Astrocyte (in vitro differentiated cells and primary cell): ENCODE measurements at places on chromosomes 5 and 9. TPM values are rescaled to one million over a fixed set of nuclear protein-coding genes. Genes with fewer than 3 reads are reported as not detected.

RASEF gene
- total RNA-seq: 0.72 and 0.91 TPM in 2 replicates

GRCh38 chr5:175814691-175815090, 56.7 kb upstream of the CPLX2 start:
- no peak overlapping the region for H3K4me3 ChIP-seq
- no peak overlapping the region for H3K27ac ChIP-seq
- DNase-seq: peak; percentile 67
- H3K4me1 ChIP-seq: peaks cover 16% of the 10 kb centered on the region

- H3K36me3 ChIP-seq: no peaks in the 10 kb centered on the region
- DNase-seq: no peak
- no peak overlapping the region for H3K27ac ChIP-seq
These were observed 28.3 kb upstream of the FRMPD1 start for GRCh38 chr9:37622462-37622861.

FEM1C gene
- 20.6 and 22.9 TPM in 2 replicates for total RNA-seq

DNA sequence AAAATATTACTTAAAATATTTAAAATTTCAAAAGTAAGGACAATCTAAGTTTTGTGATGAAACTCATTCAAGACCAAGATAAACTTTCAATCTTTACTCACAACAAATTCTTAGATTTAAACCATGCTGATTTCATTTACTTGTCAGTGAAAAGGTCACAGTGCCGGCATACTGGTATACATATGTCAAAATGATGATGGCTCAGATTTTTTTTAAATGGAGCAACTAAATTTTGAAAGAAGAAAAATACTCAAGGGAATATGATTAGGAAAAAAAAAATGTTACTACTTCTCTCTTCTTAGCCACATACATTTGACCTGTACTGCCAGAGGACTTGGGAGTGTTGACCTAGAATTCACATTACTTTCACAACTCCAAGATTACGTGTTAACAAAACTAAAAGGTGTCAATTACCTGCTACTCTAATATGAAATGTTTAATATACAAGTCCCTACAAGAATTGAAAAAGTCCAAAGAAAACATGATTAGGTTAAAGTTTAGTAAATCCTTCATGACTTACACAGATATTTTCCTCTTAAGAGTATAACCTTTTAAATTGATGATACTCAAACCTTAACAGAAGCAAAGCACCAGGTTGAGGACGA, 4.6 kb downstream of the EFNA5 start:
- H3K36me3 ChIP-seq: no peaks in the 10 kb centered on the region
- peaks cover 4% of the 10 kb centered on the region for H3K27me3 ChIP-seq
- no peak for DNase-seq
- no peak overlapping the region for H3K4me3 ChIP-seq

DNA sequence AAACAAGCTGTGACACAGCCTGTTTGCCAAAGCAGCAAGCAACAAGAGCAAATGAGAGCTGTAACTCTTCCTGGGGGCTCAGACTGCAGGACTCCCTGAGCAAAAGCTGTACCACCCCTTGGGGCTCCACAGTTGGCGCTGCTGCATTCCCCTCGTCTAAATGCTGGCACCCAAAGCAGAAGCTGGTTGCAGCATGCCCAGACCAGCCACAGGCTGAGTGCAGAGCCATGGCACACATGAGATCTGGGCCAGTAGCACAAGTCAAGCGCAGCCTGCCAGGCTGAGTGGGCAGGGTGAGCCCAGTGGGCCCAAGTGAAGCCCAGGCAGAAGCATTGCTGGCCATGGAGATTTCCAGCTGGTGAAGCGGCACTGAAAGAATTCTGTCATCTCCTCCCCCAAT, 157.3 kb upstream of the GRAMD2B start:
- H3K27me3 ChIP-seq: no peaks in the 10 kb centered on the region
- H3K36me3 ChIP-seq: no peaks in the 10 kb centered on the region
- H3K27ac ChIP-seq: no peak overlapping the region
- no peak overlapping the region for H3K4me3 ChIP-seq

GRCh38 chr9:28916348-28916747, 1343.1 kb upstream of the C9orf72 start:
- no peak for DNase-seq
- H3K27ac ChIP-seq: no peak overlapping the region
- no peaks in the 10 kb centered on the region for H3K4me1 ChIP-seq
- no peaks in the 10 kb centered on the region for H3K36me3 ChIP-seq
- H3K4me3 ChIP-seq: no peak overlapping the region

GTF3C4 gene
- total RNA-seq: 27.3 and 27.9 TPM in 2 replicates

HACD4 gene
- total RNA-seq: 1.9 and 2.1 TPM in 2 replicates

DNA sequence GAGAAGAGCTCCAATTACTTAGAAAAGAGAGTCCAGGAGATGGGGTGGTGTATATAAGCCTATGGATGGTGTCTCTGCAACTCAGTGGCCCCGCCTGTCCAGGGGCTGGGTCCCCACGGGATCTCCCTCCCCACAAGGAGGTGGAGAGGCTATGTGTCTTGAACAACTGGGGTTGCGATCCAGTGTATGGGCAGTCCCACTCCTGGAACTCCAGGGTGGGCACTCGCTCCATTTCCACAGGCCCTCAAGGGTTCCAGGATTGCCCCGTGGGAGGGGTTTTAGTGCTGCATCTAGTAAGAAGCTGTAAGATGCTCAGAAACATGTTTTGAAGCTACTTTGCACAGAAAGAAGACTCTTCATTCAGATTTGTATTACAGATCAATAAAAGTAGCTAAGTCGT, 558 bp upstream of the SMAD5 start:
- H3K4me1 ChIP-seq: peaks cover 16% of the 10 kb centered on the region
- H3K27ac ChIP-seq: peak overlapping the region; percentile 95
- no peaks in the 10 kb centered on the region for H3K27me3 ChIP-seq
- peak overlapping the region; percentile 88 for H3K4me3 ChIP-seq

DNA sequence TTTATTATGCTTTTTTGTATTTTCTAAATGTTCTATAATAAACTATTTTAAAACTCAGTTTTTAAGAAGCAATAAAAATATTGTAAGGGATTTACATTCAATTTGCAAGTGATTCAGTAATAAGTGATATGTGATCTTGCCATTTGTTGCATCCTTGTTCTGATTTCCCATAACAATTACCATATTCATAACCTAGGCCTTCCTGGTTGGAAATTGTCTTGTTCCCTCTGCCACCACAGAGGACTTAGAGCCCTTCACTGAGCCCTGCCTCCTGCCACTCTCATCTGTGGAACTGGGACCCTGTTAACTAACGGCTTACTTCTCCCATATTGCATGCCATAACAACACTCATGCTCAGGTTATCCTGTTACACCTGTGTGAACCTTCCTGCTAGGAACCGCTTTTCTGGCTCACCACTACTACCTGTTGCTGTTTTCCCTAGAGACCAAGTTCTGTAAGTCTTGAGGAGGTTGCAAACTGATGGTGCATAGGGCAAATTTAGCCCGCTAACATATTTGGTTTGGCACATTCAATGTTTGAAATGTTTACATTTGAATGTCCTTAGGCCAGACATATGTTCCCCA, 32.9 kb upstream of the DTWD2 start:
- H3K4me1 ChIP-seq: no peaks in the 10 kb centered on the region
- H3K4me3 ChIP-seq: no peak overlapping the region
- DNase-seq: no peak
- no peaks in the 10 kb centered on the region for H3K27me3 ChIP-seq
- no peaks in the 10 kb centered on the region for H3K36me3 ChIP-seq
- H3K27ac ChIP-seq: no peak overlapping the region

IL9 gene
- total RNA-seq: not detected in 2 replicates

DNA sequence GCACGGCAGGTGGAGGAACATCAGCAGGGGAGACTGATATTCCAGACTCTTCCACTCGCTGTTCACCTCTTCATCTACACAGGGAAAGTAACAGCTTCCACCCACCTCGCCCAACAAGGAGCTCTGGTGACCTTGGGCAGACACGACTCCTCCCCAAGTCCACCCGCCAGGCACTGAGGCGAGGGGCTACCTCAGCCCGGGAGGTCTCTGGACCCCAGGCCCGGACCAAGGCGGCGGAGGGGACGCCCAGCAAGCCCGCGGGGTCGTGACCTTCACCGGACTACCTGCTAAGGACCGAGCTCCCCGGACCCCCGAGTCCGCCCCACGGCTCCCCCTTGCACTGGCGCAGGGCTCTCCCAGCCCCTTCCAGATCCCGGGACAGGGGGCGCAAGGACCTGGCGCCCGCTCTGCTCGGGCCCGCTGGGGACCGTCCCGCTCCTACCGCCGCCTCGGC, 70.2 kb upstream of the LPCAT1 start:
- peaks cover 10% of the 10 kb centered on the region for H3K27me3 ChIP-seq
- H3K36me3 ChIP-seq: no peaks in the 10 kb centered on the region
- no peak overlapping the region for H3K27ac ChIP-seq
- H3K4me1 ChIP-seq: no peaks in the 10 kb centered on the region
- H3K4me3 ChIP-seq: no peak overlapping the region
- DNase-seq: no peak

DNA sequence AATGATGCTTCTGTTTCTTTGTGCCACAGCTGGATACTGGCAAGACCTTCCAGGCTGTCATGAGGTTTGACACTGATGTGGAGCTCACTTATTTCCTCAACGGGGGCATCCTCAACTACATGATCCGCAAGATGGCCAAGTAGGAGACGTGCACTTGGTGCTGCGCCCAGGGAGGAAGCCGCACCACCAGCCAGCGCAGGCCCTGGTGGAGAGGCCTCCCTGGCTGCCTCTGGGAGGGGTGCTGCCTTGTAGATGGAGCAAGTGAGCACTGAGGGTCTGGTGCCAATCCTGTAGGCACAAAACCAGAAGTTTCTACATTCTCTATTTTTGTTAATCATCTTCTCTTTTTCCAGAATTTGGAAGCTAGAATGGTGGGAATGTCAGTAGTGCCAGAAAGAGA, 65.5 kb downstream of the ACO1 start:
- no peak overlapping the region for H3K27ac ChIP-seq
- no peaks in the 10 kb centered on the region for H3K27me3 ChIP-seq
- peaks cover 43% of the 10 kb centered on the region for H3K36me3 ChIP-seq
- no peak overlapping the region for H3K4me3 ChIP-seq
- H3K4me1 ChIP-seq: no peaks in the 10 kb centered on the region
- no peak for DNase-seq

CD14 gene
- total RNA-seq: 0.16 and 0.34 TPM in 2 replicates

DNA sequence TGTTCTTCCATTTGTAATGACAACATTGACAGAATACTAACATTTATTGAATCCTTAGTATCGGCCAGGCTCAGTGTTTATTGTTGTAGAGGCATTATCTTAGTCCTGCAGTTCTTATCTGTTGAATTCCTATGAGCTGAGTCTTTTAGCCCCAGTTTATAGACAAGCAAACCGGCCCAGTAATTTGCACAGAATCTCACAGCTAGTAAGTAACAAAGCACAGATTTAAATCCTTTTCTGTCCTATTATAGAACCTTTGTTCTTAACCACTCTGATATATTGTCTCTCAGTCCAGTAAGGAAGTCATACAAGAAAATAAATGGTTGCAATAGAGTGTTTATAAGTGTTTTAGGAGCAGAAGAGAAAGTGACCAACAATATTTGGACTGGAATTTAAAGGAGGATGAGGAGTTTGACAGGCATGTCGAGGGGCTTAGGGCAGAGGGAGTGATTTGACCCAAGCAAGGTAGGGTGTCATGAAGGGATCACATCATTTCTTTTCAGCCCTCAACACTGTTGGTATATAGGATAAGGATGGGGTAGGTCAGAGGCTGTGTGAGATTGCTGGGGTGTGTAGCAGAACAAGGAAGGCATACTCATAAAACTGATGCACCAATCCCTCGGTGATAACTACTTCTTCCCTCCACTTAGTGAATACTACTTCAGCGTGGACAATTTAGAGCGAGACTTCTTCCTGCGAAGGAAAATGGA, 39.5 kb downstream of the LARP1 start:
- DNase-seq: peak; percentile 71
- H3K36me3 ChIP-seq: peaks cover 55% of the 10 kb centered on the region
- no peaks in the 10 kb centered on the region for H3K27me3 ChIP-seq
- no peak overlapping the region for H3K4me3 ChIP-seq
- H3K4me1 ChIP-seq: peaks cover 15% of the 10 kb centered on the region
- peak overlapping the region; percentile 3 for H3K27ac ChIP-seq

EGR1 gene
- 24.4 and 31.5 TPM in 2 replicates for total RNA-seq

DNA sequence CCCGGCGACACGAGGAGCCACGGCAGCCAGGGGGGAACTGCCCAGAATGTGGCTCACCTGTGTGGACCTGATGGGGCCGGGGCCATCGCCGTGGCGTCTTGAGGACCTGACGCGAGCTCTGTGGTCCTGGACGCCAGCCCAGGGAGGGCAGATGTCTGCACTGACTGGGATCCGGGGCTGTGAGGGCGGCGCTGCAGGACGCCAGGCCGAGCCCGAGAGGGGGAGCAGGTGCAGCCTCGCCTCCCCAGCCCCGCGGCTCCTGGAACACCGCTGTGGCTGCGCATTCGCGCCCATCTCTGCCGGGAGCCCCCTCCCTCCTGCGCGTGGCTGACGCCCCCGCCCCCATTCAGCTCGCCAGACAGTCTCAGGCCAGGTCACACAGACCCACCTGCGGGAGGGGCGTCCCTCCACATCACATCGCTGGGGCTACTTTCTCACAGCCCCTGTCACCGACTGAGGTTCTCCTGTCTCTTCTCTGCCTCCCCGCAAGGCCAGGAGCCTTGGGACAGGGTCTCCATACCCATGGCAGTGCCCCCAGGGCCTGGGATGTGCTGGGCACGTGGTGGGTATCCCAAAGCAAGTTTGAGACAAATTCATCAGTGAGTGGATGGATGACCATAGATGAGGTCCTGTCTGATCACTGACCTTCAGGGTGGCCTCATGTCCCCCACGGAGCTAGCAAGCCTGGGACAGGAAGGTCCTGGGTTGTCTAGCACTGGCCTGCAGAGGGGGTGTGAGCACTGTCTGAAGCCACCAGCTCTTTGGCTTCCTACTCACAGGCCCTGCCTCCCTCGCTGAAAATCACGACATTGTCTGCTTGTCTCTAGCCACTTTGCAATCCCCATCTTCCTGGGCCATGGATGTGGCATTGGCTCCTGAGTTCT, 47.3 kb downstream of the RASGEF1C start:
- H3K36me3 ChIP-seq: no peaks in the 10 kb centered on the region
- H3K4me3 ChIP-seq: no peak overlapping the region
- no peaks in the 10 kb centered on the region for H3K4me1 ChIP-seq
- DNase-seq: no peak
- H3K27me3 ChIP-seq: peaks cover 6% of the 10 kb centered on the region

MRPL22 gene
- total RNA-seq: 41.7 and 49.1 TPM in 2 replicates

GRCh38 chr9:28329323-28329722, 756.0 kb upstream of the C9orf72 start:
- H3K27ac ChIP-seq: no peak overlapping the region
- DNase-seq: no peak
- H3K27me3 ChIP-seq: no peaks in the 10 kb centered on the region
- H3K36me3 ChIP-seq: no peaks in the 10 kb centered on the region
- H3K4me1 ChIP-seq: no peaks in the 10 kb centered on the region

DNA sequence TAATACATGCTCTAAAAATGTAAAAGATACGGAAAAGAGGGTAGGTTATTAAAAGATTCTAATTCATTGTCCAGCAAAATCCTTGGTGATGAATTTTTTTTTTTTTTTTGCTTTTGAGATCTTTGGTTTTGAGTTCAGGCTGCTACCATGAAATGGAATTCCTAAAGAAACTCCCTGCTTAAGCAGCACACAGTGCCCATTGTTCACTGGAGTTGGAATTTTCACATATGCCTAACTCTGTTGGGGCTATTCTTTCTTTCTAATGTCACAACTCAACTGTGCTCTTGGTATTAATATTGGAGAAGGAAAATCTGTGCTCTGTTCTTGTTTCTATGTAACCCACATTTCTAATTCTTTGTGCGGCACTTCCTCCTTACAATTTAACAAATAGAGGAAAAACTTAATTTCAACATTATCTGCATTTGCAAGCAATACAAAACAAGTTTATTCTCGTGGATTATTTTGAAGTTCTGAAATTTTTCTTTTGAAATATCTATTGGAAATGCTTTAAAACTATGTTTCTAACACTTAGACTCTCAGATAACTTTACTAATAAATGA, 21.6 kb downstream of the MATR3 start:
- DNase-seq: no peak
- H3K4me1 ChIP-seq: peaks cover 3% of the 10 kb centered on the region
- H3K27me3 ChIP-seq: no peaks in the 10 kb centered on the region
